Right renal pelvis (tissue), 4 donors: ENCODE measurements at places on chromosomes 1 and 21.

- DNase-seq = no peak
These were observed 26.0 kb upstream of the CDCA8 start for GRCh38 chr1:37666241-37666867.

DNA sequence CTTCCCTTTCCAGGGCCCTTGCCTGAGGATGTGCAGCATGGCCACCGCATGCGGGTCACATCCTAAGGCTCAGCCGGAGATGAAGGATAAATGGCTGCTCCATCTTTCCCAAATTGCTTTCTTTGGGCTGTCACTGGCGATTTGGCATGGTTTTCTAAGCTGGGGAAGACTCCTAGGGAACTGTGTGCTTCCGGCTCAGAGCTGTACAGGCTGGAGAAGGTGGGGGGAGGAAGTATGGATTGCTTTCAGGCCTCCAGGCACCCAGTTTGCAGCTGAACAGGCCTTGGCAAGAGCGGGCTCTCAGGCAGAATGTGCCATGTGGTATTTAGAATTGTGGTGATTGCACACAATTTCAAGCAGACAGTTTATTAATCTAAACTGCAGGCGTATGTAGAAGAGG lies 48.9 kb downstream of the TMEM53 start:
- no peak for DNase-seq

GRCh38 chr1:246294263-246294662 lies 212.8 kb downstream of the SMYD3 start:
- no peak for DNase-seq

GRCh38 chr21:15058854-15059263 lies 5.9 kb downstream of the NRIP1 start:
- DNase-seq = no peak

GRCh38 chr1:81899214-81899821 lies 98.6 kb downstream of the ADGRL2 start:
- no peak for DNase-seq

GRCh38 chr1:10033359-10033845 lies 644 bp downstream of the UBE4B start:
- DNase-seq = no peak

DNA sequence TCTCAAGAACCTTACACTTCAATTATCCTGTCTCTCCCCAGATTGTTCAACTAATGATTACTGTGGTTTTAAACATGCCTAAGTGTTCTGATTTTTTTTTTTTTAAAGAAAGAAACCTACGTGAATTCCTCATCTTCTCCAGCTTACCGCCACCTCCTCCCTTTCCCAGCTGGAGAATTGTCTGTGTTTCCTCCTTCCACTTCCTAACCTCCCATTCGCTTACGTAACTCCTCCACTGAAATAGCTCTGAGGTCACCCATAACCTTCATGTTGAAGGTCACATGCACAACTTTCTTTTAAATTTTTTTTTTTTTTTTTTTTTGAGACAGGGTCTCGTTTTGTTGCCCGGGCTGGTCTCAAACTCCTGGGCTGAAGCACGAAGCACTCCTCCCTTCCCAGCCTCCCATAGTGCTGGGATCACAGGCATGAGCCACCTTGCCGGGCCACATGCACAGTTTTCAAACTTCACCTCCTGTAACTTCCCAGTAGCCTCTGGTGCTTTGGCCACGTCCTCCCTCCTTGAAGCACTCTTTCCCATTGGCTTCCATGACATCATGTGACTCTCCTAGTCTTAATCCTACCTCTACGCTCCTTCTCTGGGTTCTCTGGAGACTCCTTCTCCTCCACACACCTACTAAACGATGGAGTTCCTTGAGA lies 9.8 kb upstream of the CAPZB start:
- DNase-seq = no peak
